Kidney glomerular epithelial cell (primary cell): ENCODE measurements at places on chromosomes 7 and 10.

- DNase-seq, result no peak
Observed at GRCh38 chr10:97923057-97923456, 73.4 kb downstream of the GOLGA7B start.

DNA sequence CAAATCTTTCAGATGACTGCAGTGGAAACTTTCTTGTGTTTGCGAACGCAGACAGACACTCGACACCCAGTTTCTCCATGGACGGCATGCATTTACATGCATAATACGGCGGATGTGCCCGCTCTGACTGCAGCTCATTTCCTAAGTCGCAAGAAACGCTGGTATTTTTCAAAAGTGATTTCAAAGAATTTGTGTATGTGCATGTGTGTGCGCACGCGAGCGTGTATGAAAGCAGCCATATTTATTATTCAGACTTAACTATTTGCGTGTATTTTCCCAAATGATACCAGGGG is 436.5 kb upstream of the MGMT start:
- no peak for DNase-seq

DNA sequence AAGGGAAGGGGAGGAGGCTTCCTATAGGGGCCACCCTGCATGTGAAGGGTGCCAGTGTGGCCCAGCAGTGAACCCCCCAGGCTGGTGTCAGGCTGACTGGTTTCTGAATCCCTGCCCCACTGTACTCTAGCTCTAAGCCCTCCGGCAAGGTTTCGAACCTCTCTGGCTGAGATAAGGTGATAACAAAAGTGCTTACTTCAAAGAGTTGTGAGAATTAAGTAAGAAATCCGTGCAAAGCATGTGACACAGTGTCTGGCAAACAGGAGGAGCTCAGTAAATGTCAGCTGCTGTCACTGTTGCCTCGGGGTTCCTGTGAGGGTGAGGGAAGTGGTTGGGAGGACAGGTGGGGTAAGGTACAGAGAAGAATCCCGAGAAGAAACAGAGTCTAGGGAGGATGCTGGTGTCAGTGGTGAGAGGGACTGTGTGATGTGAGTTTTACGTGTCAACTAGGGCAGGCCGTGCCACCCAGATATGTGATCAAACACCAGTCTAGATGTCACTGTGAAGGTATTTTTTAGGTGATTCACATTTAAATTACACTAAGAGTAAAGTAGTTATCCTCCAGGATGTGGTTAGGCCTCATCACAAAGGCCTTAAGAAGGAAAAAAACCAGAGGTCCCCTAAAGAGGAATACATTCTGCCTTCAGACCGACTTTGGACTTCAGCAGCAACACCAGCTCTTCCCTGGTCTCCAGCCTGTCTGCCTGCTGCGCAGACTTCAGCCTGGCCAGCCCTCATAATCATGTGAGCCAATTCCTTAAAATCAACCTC is 64.4 kb downstream of the BPGM start:
- no peak for DNase-seq

- no peak for DNase-seq
Observed at GRCh38 chr7:80309971-80310549, 175.4 kb downstream of the GNAI1 start.

DNA sequence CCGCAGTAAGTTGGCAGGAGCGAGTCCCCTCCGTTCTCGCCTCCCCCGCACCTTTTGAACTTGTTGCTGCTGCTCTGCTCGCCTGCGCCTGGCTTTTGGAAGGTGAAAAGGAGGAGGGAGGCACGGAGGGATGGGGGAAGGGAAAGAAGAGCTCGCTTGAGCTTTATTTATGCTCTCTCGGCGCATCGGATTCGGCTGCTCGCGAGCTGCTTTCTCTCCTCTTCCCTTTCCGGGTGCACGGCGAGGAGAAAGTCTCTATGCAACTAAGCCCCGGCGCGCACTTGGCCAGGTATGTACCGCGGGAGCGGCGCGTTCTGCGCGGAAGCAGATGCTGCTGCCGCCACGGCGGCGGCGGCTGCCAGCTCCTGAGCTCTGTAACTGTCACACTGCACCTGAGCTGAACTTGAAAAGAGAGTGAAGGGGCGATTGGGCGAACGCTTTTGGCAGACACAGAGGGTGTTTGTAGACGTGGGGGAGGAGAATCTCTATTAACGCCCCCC is 551 bp downstream of the KCND2 start:
- no peak for DNase-seq

GRCh38 chr7:37234928-37235327 is 213.7 kb downstream of the ELMO1 start:
- DNase-seq, result no peak

GRCh38 chr7:67947646-67948045 is 951.0 kb downstream of the TYW1 start:
- DNase-seq, result peak; percentile 49

GRCh38 chr7:129045682-129046081 is 9.2 kb downstream of the TNPO3 start:
- no peak for DNase-seq

DNA sequence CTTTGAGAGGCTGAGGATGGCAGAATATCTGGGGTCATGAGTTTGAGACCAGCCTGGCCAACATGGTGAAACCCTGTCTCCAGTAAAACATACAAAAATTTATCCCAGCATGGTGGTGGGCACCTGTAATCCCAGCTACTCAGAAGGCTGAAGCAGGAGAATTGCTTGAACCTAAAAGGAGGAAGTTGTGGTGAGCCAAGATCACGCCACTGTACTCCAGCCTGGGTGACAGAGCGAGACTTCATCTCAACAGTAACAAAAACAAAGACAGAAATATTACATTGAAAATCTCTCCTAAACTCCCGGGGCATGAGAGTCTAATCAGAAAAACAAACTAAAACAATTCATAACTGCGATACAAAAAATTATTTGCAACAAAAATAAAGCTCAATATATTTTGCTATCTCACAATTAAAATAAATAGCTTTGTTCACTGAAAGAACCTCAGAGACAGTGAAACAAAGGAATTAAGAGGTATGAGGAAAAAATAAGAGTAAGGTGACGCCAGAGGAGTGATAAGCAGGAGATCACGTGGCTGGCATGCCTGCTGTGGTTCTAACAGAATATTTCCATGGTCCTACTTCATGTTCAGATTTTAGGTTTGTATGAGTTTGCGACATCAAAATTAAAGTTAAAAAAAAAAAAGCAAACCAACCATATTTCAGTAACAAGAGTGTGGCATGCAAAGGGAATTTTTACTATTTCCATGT is 527.7 kb upstream of the POM121L12 start:
- no peak for DNase-seq

DNA sequence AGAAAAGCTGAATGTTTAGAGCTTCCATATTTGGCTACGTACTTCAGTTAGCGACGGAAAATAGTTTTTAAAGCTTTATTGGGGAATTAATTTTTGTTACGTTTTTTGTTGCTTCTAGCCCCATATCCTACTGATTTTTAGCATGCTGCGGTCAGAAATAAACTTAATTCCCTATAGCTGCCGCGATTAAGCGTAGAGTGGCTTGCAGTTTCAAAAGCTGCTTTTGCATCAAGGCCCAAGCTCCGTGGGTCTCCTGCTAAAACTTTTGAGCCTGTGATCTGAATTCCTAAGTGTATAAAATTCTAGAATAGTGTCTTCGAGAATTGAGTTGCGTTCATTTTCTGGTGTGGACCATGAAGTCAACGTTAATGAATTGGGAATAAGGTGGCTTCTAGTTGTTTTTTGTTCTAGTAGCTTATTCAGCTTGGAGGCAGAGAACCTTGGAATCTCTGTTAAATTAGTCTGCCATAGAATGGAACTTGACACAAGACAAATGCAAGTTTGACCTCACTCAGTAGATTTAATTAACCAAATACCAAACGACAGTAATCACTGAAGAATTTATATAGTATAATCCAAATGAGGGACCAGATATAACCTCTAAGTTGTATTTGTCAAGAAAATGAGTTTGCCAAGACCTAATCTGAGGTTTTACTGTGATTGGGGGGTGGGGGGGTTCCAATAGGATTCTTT is 977 bp downstream of the CALU start:
- no peak for DNase-seq

- DNase-seq, result no peak
Observed at GRCh38 chr10:121426307-121426706, 171.9 kb downstream of the FGFR2 start.

GRCh38 chr7:127330070-127330469 is 62.4 kb downstream of the ZNF800 start:
- DNase-seq, result no peak

- DNase-seq, result no peak
Observed at GRCh38 chr10:9602998-9603397, 1414.7 kb upstream of the CELF2 start.

GRCh38 chr10:15518250-15518649 is 147.2 kb upstream of the FAM171A1 start:
- DNase-seq, result no peak

GRCh38 chr7:953547-954327 is 743 bp downstream of the ADAP1 start:
- no peak for DNase-seq

- no peak for DNase-seq
Observed at GRCh38 chr10:132324186-132324585, 7.8 kb upstream of the LRRC27 start.

GRCh38 chr7:138656952-138657351 is 44.2 kb downstream of the SVOPL start:
- DNase-seq, result no peak

GRCh38 chr7:97016381-97017191 is 8.0 kb downstream of the DLX5 start:
- no peak for DNase-seq

DNA sequence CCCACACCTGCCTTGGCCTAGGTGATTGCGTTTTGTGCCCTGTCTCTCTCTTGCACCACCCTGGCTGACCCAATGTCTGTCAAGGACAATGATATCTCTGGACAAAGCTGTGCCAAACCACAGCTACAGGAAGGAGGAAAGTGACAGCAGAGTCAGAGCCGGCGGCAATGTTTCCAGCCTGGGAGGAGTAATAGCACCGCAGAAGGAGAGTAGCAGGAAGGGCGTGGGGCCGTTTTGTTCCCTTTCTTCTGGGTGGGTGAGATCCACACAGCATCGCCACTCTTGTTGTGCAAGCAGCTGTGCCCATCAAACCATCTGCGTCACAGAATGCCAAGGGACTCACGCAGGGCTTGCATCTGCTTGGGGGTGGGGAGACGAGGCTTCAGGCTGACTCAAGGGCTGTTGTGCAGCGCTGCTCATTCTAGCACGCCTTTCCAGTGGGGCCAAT is 341.6 kb upstream of the AUTS2 start:
- no peak for DNase-seq

GRCh38 chr7:129952086-129952652 is 591 bp downstream of the UBE2H start:
- DNase-seq, result no peak

- DNase-seq, result no peak
Observed at GRCh38 chr7:77438131-77438530, 22.0 kb upstream of the GSAP start.

DNA sequence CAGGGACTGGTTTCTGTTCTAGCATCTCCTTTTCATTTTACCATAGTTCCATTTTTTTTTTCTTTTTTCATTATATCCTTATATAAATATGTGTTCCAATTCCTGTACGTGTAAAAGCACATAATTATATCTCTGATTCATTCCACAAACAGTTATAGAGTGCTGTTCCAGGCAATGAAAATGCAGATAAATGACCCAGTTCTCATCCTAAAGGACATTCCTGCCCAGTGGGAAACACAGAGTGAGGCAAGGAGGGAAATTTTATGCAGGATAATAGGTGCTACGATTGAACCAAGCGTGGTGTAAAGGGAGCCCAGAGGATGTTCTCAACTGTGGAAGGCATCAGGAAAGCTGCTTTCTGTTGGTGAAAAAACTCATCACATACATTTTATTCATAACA is 408.1 kb downstream of the GATA3 start:
- DNase-seq, result no peak

DNA sequence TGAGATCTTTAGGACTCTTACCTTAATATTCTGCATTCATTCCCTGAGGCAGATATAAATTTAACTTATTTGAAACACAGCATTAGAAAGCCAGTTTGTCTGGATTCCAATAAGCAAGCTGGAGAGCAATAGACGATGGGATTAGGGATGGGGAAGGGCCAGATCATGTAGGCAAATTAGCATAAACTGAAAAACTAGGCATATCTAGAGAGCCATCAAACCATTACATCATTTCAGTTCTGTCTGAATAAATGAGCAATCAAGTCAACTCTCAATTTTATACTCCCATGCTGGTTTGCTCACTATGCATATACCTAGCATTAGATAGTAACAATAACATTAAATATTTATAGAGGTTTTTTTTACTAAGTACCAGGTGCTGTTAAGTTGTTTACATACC is 583.6 kb upstream of the LRRN3 start:
- no peak for DNase-seq

GRCh38 chr7:43658718-43659548 is 70.4 kb downstream of the COA1 start:
- DNase-seq, result peak; percentile 93

GRCh38 chr7:29488977-29489376 is 74.7 kb upstream of the PRR15 start:
- DNase-seq, result peak; percentile 47

DNA sequence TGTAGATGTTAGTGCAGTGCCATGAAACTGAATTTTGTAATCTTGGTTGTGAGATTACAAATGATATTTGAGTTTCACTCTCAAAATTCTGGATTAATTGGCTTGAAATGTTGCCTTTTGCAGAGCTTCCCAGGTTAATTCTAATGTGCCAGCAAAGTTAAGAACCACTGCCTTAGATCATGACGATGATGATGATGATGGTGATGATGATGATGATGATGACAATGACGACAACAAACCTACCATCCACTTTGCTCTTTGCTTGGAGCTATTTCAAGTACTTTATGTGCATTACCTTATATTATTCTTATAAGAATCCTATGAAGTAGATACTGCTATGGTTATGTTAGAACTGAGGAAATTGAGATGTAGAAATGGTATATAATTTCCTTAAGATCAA is 261.6 kb downstream of the CNTNAP2 start:
- no peak for DNase-seq

GRCh38 chr10:110773693-110774068 is 98.0 kb upstream of the PDCD4 start:
- DNase-seq, result no peak

DNA sequence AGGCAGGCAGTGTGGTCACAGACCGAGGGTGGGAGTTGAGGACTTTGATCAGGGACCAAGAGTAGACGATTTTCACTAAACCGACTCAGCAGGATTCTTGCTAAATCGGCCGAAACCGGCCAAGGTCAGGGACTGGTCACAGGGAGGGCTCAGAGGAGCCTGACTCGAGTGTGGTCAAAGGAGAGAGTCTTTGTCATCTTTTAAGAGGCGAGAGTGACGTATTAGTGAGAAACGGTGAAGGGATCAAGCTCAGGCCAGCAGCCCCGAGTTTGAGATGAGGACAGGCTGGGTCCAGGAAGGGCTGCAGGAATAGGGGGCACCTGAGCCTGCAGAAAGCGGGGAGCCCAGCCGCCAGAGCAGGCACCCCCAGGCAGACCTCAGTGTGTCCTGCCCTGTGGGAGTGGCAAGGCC is 41.6 kb upstream of the FAM20C start:
- no peak for DNase-seq

GRCh38 chr10:104045151-104046089 is 40.3 kb downstream of the COL17A1 start:
- peak; percentile 63 for DNase-seq

GRCh38 chr10:27100813-27101347 is 586 bp upstream of the ANKRD26 start:
- no peak for DNase-seq

GRCh38 chr10:55820478-55820877 is 540.6 kb downstream of the ZWINT start:
- DNase-seq, result no peak
